ENCODE measurements at places on chromosomes 7 and 10.
A peak's percentile ranks its signal among the peaks of the same experiment; 100 is the strongest.

- DNase-seq, result no peak
These were observed 31.0 kb downstream of the CHST15 start for GRCh38 chr10:124062390-124062789.

DNA sequence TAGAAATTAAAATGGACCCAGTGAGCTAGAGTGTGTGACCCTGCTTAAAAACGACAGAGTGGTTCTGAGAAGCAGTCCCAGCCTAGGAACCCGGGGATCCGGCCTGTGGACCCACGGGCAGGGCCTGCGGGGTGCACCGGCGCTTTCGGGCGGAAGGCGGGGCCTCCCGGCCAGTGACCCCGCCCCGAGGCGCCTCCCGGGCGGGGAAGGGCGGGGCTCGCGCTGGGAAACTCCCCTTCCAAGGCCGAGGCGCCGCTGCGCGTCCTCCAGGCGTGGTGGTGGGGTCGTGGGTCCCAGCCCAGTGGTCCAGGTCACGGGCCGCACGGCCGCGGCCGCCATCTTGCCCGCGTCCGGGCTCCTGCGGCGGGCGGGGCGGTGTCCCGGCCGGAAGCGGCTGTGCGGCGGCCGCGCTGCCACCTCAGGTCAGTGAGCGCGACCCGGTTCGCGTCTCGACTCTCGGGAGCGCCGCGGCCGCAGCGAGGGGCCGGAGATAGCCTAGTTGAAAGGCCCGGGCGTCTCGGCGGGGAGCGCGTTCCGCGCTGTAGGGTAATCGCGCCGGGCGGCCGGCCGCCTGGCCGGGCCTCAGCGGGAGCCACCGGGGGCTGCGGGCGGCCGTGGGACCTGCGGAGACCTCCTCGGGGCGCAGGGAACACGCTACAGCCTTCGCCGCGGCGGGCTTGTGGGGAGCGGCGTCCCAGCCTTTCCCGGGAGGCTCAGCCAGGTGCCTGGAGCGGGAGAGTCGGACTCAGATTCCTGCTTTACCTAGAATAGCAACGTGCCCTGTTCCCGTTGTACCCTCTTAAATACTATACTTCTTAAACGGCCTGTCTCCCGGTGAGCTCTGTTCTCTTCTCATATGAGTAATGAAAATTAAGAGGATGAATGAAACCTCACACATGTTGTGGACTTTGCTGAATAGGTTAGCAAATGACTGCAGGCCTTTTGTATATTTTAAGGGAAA, at the start of gene MIOS:
TSS of gene MIOS (plus strand) at position 234 of the 961 bp plus-strand sequence. CDS start 5,592 bp downstream, outside the sequence.
- peak; percentile 74 for DNase-seq

DNA sequence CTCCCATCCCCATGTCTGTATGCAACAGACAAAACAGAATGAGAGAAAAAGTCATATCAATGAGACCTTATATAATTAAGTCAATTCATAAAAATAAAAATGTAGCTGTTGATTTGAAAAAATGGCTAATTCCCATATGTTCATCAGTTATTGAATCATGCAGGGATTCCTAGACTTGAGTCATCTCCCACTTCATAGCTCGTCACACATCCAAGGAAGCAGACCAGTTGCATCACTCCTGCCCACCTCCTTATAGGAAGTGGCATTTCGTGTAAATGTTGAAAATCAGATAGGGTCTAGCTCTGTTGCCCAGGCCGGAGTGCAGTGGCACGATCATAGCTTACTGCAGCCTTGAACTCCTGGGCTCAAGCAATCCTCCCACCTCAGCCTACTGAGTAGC, 56.1 kb upstream of the SH2B2 start:
- no peak for DNase-seq

- no peak for DNase-seq
These were observed 475.0 kb downstream of the DNAJB9 start for GRCh38 chr7:109044691-109045090.

GRCh38 chr7:75658802-75659201, 79.9 kb downstream of the HIP1 start:
- no peak for DNase-seq

GRCh38 chr7:128770233-128770632, 5.4 kb downstream of the OPN1SW start:
- no peak for DNase-seq

DNA sequence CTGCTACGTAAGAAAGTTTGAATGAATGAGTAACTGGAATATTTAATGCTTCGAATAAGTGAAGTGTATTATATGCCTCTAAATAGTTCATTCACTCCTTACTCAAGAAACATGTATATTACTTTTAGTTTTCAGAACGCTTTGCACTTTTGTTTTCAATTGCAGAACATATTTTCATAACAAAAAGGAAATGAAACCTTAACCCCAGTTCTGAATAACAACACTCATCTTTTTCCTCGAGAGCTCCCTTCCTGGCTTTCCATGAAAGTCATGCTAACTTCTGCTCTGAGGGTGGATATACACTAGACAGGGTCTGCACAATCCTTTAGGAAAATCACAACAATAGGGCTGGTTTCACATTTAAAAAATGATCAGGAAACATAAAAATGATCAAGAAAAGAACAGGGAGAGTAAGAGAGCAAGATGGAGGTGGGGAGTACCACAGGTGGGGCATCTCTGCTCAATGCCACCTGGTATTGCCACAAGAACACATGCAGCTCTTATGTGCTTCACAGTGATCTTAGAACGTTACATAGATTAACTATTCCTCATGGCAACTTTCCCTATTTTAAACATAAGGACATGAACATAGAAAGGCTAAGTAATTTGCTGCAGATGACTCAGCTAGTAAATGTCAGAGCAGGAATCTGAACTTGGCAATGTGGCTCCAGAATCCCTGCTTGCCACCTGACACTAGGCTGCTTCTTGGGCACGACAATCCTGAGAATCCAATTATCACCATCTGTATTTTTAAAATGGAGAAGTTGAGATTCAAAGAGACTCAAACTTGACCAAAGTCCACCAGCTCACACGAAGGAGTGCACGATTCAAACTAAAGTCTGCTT, 219.5 kb upstream of the AOAH start:
- DNase-seq, result no peak

DNA sequence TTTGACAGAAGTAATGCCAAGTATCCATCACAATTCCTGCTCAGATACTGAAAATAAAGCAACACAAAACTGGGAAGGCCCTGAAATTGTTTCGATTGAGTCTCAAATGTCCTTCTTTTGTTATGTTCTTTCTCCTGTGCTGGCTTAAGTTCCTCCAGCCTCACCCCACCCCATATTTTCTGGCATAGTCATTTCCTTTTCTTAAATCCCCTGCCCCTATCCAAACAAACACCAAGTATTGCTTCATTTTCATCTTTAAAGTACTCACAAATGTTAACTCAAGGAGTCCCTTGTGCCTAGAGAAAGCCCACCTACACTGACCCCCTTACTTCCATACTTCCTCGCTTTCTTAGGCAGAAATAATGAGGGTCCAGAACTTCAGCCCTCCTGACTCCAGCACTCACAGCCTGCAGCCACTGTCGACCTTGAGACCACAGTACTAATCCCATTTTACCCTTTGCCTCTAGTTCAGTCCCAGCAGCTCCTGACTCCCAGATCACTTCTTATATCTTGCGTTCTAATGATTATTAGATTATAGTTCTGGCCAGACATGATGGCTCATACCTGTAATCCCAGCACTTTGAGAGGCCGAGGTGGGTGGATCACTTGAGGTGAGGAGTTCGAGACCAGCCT, 73.2 kb upstream of the ST8SIA6 start:
- DNase-seq, result no peak

DNA sequence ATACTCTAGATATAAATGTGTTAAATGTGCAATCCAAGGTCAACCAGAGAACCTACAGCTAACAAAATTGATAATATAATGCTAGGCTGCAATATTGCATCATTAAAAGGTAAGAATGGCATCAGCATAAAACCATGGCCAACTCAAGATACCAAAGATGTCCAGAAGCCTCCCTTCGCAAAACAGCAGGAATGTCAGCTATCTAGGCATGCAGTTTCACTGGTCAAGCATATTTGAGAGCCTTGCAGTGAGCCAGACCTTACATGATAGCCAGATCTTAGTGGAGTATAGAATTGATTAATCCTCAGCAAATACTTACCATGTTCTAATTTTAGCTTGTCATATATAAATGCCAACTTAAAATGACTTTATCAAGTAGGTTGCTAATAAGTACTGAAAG, 138.8 kb downstream of the ZEB1 start:
- DNase-seq, result no peak

- DNase-seq, result no peak
These were observed 31.6 kb downstream of the CSTF2T start for GRCh38 chr10:51667678-51668335.

- no peak for DNase-seq
These were observed 10.7 kb downstream of the XPNPEP1 start for GRCh38 chr10:109912335-109913281.

DNA sequence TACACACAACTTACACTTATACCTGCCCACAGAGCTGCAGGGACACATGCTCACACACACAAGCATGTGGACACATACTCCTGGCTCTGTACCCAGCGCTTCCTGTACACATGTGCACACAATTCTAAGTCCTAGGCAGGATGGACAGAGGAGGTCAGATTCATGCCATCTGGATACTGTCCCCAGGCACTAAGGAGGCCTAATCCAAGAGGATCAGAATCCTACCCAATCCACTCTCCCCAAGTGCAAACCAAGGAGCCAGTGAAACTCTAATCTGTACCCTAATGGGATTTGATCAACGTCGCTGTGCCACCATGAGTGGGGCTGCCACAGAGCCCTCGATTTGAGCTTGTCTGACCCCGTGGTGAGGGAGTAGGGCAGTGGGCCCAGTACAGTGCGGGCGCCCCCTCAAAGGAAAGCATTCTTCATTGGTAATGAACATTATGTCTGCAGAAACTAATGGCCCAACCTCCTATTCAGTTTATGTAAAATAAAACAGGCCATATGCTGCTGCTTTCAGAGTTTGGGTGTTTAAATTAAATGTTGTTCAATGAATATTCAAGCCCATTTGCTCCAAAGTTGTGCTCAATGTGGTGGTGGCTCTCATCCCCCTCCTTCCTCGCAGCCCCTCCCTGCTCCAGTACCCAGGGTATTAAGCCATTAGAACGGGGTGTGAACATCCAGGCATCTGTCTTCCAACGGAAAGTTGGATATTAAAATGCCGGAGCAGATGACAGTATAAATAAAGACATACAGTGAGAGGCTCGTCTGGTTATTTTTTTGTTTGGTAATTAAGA, 26.4 kb downstream of the RPS24 start:
- DNase-seq, result no peak

GRCh38 chr7:158121441-158122045, 466.1 kb downstream of the PTPRN2 start:
- no peak for DNase-seq

GRCh38 chr7:31776616-31777015, 89.6 kb downstream of the PPP1R17 start:
- no peak for DNase-seq

- peak; percentile 18 for DNase-seq
These were observed 222.9 kb downstream of the MTERF1 start for GRCh38 chr7:91657483-91658071.

- no peak for DNase-seq
These were observed 96.0 kb upstream of the GATA3 start for GRCh38 chr10:7958442-7958841.

DNA sequence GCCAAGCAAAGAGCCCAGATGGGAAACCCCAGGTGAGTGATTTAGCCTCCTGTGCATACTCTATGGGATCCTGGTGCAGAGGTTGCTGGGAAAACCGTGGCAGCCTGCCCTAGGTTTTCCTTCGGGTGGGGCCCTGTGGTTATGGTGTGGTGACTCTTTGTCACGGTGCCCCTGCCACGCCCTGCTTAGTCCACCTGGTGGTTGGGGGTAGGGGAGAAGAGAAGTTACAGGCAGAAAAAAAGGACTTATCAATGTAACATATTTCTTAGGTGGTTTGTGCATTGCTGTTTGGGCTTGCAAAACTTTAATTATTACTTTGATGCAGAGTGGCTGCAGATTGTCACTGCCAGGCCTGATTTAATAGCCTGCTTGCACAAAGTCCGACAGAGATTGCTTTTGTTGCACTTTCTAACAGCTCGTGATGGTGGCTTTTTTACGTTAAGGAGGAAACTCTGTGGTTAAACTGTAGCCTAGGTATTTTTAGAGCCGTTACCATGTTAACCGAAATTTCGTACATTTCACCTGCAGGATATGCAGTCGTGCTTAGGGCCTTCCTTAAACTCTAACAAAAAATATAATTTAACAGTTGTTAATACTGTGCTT, 197.4 kb downstream of the RNLS start:
- peak; percentile 27 for DNase-seq

DNA sequence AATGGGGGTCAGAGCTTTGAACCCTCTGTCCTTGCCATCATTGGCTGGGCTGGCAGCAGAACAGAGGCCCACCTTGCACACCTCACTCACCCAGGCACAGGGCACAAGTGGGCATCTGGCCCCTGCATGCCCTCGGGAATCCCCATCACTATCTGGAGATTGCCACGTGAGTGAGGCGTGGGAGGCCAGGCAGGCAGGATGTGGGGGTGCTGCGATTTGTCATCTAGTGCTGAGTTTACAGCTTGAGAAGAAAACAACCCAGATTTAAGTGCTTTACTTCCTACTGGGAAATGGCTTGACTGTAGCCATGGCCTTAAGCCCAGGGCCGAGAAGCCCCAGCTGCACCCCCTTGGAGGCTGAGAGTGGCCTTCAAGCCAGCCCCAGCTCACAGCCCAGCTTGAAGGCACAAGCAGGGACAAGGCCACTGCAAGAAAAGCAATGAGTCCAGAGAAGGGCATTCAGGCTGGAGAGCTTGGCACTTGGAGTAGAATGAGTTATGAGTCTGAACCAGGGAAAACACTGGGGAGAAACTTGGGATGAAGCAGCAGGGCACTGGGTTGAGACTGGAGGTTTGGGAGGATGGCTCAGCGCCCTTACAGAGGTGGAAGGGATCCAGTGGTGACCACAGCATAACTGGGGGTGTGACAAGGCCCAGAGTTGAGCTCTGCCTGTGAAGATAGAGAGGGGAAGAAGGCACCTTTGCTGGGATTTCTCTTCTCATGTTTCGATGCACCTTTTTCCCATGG, 123.0 kb downstream of the CXCL12 start:
- DNase-seq, result no peak

- no peak for DNase-seq
These were observed 34.7 kb downstream of the ENTPD7 start for GRCh38 chr10:99693933-99694583.

- DNase-seq, result no peak
These were observed 62.4 kb downstream of the ARHGAP12 start for GRCh38 chr10:31866118-31866670.

- no peak for DNase-seq
These were observed 98.2 kb downstream of the ANK3 start for GRCh38 chr10:60291344-60291930.

DNA sequence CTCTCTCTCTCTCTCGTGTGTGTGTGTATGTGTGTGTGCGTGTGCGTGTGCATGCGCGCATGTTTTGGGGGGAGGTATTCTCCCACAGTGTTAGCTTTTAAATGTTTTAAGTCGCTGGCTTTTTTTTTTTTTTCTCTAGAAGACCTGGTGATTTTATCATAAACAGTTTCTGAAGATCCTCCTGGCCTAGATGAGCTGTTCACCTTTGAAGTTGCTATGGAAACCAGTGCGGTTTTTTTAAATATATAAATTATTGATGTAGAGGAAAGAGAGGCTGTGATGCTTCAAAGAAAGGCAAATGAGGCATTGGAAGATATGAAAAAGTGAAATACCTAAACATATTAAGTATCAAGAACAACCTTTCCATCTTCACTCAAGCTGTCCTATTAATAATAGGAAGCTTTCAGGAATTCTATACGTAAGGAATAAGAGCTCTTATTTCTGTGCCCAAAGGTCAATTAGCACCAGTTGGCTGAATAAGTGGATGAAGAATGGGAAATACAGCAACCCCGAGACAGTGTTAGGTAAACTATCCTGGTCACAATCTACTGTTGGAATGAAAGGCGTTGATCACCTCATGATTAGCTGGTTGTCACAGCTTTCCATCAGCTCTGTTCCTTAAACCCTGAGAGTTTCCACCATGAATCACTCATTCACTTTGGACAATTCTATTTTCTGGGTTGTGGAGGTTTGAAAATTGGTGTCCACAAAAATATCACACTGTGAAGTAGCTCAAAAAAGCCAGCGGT, 66.5 kb upstream of the SLC35G1 start:
- DNase-seq, result no peak

Data from renal cortex interstitium (tissue), 15 donors.